Activated T-helper 1 cell treated with Interleukin-2 at 50 U/mL for 16 hours (primary cell): ENCODE measurements at places on chromosomes 1 and 21.

DNA sequence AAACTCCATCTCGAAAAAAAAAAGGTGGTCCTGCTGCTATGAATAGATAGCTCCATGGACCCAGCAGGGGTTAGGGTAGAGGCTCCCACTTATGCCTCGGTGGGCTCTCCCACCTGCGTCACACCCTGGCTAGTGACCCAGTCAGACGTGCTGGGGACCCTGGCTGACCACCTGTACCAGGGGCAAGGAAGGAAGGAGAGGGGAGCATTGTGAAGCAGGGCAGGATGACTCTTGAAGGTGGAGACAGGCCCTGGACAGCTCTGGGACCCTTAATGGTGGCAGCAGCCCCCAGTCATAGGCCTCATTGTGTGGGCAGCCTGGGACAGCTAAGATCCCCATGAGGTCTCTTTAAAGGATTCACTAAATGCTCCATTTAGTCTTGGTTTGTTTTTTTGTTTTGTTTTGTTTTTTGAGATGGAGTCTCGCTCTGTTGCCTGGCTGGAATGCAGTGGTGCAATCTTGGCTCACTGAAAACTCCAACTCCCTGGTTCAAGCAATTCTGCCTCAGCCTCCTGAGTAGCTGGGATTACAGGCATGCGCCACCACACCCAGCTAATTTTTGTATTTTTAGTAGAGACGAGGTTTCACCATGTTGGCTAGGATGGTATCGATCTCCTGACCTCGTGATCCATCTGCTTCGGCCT lies 10.4 kb upstream of the SNAPIN start:
- DNase-seq, result no peak

GRCh38 chr1:164754088-164754600 lies 195.2 kb downstream of the PBX1 start:
- no peak for DNase-seq

DNA sequence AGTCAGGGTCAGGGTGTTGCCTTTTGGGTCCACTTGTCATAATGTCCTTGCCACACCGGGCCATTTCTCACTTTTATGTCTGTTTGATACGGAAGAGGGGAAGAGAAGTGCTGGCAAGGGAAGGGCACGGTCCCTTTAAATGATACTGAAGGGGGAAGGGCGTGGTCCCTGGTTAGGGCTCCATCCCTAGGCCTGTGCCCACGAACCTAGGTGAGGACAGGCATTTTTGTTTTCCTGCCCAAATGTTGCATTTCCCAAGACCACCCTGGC lies 25.2 kb downstream of the B3GALT5 start:
- DNase-seq, result no peak

GRCh38 chr1:18058981-18059605 lies 48.5 kb upstream of the IGSF21 start:
- DNase-seq, result no peak

DNA sequence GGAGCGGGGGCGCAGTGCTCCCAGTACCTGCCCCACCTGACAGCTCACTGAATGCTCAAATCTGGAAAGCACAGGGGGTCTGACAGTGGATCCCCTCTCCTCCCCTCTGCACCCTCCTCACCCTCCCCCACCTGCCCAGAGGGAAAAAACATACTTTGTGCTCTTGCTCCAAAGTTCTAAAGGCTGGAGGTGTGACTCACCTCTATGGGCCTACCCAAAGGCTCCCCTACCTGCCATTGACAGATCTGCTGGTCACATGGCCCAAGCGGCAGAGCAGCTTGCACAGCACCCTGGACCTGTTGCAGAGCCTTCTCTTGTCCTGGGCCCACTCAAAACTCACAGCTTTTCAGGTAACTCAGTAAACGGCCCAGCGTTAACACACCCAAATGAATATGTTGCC lies 55.7 kb downstream of the ADSS2 start:
- no peak for DNase-seq

- DNase-seq, result no peak
These were observed 110.7 kb upstream of the IVNS1ABP start for GRCh38 chr1:185427776-185428175.

GRCh38 chr21:42125571-42126544 lies 54.7 kb downstream of the UMODL1 start:
- no peak for DNase-seq

- DNase-seq, result no peak
These were observed 26.3 kb downstream of the PGM1 start for GRCh38 chr1:63619558-63619957.

DNA sequence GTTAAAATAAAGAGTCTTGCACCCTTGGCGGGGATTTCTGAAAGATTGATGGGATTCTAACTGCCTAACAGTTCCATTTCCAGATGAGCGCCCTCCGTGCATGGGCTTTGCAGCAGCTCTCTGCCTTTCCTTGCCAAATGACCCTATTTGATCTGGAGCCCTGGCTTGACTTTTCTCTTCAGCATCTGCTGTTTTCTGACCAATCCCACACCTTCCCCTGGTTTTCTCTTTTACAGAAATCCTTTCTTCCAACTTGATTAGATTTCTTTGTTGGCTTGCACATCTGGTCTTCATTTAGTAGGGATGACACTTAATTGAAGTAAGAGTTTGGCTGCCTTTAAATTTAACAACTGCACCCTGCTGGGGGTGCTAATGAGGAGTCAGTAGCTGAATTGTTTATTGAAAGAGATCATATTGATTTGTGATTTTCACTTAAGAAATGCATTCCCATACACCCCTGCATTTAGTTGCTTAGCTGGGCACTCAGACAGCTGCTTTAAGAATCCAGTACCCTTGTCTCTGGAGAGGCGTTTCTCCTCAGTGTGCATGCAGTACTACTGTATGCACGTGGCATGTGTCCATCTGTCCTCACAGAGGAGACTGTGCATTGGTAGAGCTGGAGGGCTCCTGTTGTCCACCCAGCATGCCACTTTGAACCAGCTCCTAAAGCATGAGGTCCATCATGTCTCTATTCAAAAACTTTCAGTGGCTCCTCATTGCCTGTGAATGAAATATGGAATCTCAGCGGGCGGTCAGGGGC lies 99.7 kb downstream of the NOS1AP start:
- no peak for DNase-seq

DNA sequence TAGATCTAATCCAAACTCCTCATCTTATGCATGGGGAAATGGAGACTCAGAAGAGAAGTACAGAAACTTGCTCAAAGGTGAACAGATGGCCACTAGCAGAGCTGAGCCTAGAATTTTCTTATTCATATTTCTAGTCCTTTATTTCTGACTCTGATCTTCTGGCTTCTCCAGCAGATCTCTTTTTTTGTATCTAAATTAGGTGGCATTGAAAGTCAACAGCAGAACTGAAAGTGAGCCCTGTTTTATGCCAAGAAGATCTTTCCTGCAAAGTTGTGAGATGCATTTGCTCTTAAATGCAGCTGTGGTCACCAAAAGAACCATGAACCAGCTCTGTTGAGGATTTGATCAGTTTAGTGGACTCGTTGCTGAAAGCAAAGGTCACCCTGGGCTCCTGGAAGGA lies 75.5 kb downstream of the KAZN start:
- DNase-seq, result no peak

- DNase-seq, result no peak
These were observed 76.6 kb downstream of the HHAT start for GRCh38 chr1:210405316-210405715.

DNA sequence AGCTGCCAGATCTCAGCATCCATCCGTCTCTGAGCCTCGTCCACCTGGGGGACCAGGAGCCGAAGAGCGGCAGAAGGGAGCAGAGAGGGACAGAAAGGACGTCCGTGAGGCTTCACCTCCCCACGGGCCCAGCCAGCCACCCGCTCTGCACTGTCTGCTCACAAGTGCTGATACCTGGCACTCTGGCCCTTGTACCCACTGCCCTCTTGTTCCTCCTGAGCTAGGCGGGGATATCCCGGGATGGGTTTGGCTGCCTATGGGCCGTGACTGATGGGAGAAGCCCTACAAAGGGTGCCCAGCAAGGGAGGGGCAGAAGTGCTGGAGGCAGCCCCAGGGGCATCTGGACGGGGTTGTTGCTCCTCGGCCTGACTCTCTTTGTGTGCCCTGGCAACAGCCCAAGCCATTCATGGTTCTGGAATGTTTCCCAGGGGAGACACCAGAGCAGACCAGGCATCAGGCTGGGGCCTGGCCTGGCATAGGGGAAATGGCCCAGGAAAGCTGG lies 57.6 kb downstream of the LDLRAD2 start:
- no peak for DNase-seq
